NCI-H2029 (cell line): ENCODE measurements at places on chromosomes 2 and 18.

DNA sequence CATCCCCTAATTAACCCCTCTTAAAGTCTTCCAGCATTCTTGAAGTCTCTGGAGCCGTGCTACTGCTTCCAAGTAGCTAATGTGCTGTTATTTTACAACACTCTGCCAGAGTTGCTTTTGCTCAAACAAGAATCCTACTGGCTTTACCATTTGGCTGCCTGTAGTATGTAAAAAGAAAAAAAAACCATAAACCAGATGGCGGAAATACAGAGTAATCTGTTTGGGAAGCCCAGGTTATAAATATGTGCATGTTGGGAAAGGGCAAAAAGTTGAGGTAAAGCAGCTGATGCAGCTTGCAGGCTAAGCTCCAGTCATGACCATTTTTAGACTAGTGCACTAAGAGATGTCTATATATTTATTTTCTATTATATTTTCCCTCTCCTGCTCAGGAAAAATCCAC lies 313.2 kb upstream of the ETAA1 start:
- DNase-seq, result no peak

- no peak for DNase-seq
Measured at GRCh38 chr2:159187106-159187505, 99.4 kb downstream of the WDSUB1 start.

- peak; percentile 10 for DNase-seq
Measured at GRCh38 chr2:169091256-169091655, 21.9 kb downstream of the DHRS9 start.

GRCh38 chr18:58325494-58325893 lies 281.5 kb downstream of the NEDD4L start:
- DNase-seq, result no peak

DNA sequence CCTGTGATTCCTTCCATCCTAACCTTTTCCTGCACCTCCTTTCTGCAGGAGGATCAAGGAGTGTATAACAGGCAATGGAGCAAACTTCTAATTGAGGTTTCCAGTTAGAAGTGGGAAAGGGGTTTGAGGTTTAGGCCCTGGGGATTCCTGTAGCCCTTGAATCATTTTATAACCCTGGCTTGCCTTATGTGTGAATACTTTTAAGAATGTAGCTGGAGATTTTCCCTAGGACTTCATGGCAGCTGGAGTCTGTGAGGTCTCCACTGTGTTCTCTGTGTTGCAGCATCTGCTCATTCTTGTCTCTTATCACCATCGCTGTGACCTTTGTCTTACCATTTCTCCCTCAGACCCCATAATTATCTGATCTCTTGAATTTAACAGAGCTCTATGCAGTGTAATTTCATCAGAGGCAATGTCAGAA lies 370.2 kb upstream of the SLC14A2 start:
- no peak for DNase-seq

DNA sequence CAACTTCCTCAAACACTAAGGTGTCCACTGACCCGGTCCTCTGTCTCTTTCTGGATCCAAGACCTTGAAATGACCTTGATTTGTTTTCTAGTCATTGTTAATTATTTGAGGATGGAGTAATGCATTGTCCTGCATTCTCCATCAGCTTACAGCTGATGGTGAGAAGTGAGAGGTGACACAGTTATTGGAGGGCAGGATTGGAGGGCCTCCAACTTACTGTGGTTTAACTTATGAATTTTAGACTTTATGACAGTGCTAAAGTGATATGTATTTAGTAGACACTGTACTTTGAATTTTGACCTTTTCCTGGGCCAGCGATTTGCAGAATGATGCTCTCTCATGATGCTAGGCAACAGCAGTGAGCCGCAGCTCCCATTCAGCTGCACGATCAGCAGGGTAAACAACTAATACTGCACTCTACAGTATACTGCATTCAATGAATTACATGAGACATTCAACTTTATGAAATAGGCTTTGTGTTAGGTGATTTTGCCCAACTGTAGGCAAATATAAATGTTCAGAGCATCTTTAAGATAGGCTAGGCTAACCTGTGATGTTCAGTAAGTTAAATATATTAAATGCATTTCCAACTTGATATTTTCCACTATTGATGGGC lies 200.0 kb upstream of the MEX3C start:
- no peak for DNase-seq

DNA sequence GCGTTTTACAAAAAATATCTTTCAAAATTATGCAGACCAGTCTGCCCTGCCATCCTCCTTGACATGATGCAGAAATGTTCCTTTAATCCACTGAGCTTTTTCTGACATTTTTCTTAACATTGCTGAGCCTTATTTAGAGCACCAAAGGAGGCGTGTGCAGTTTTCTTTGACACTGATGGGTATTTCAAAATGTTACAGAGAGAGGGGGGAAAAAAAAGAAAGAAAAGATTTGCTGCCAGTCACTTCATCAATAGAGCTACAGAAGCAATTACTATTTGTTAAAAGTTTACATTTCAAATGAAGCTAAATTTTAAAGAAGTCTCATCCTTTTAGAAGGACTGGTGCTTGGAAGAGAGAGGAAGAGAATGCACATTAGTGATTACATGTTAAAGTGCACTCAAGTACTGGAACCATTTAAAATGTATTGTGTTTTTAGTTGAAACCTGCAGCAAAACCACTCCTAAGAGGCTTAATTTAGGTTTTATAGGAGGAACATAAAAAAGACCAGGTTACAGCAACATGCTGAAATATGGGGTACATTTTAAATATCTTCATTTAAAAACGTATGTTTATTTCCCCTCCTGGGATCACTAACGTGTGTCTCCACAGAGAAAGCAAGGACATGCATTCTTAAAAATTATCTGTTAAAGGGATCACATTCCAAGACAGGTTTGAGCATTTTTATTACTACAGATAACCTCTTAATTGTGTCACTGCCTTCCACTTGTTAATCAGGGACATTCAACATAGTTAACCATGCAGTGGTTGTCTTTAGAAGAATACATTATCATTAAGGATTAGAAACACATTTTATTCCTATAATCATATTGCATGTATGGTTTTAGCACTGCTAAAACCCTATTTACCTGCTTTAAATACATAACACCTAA lies 258.4 kb downstream of the MEIS1 start:
- DNase-seq, result no peak

GRCh38 chr2:200188876-200189275 lies 117.6 kb upstream of the SPATS2L start:
- no peak for DNase-seq

DNA sequence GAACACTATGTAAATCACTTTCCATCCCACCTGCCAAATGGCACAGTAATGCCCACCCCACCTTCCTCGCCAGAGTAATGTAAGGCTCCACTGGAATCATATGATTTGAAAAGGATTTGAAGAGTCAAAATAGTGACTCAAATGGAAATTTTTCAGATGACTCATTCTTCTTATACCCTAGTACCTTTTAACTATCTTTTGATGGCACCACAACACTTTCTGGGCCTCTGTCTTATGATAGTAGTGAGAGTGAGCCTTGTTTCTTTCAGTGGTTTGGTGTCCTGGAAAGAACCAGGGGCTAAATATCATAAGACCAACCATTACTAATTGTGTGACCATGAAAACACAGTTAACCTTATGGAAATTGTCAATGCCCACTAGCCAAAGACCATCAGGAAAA lies 235.4 kb upstream of the SLC14A2 start:
- no peak for DNase-seq

DNA sequence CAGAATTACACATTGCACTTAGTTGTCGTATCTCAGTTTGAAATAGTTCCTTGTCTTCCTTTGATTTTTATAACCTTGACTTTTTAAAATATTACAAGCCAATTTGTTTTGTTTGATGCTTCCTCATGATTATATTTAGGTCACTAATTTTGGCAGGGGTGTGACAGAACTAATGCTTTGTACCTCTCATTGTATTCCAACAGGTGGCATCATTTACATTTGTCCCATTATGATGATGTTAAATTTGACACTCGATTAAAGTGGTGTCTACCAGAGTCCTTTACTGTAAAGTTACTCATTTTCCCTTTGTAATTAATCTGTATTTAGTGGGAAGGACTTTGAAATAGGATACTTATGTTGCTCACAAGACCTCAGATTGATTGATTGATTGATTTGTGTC lies 21.5 kb upstream of the MFSD2B start:
- no peak for DNase-seq
